ENCODE measurements at places on chromosomes 6 and 20. TPM values are rescaled to one million over a fixed set of nuclear protein-coding genes. Genes with fewer than 3 reads are reported as not detected.

Gene SEL1L2
- total RNA-seq, result not detected

Gene STX7
- 17.3 TPM for total RNA-seq

Gene SERINC3
- 48.4 TPM for total RNA-seq

Gene C6orf163
- 0.79 TPM for total RNA-seq

Gene ANGPT4
- total RNA-seq, result not detected

Gene FOXP4
- total RNA-seq, result 10.3 TPM

Gene SLCO4A1
- total RNA-seq, result 5.8 TPM

DNA sequence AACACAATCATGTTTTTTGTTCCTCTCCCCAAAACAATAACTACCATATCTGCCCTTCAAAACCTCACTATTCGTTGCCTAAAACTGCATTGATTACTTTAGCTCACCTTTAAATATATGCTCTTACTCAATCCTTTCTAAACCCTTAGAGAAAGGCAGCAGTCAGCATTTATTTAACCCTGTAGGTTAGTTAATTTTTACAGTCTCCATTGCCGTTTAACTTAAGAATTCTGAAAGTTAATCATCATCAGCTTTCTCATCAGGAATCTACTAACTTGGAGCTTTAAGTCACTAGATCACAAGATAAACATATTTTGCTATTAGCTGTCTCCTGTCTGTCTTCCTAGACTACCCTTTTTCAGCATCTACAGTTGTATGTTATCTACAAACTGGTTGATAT, 991.9 kb downstream of the EPHA7 start:
- H3K4me3 ChIP-seq, result no peak overlapping the region
- DNase-seq, result no peak
- H3K36me3 ChIP-seq, result no peaks in the 10 kb centered on the region

DNA sequence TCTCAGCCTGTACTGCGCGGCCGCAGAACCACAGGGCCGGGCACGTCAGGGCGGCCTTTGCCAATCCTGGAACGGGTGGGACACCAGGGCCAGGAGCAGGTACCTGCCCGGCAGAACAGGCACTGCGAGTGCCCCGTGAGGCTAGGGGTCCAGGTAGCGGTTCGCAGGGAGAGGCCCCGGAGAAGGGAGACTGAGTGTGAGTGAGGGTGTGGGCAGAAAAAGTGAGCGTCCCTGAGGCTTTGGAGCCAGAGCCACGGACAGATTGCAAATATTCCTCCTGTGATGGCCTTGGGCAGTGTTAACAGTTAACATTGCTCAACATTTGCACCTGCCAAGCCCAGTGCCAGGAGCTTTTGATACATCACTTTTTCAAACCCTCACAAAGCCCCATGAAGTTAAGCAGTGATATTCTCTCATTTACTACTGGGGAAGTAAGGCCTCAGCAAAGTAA, 491 bp downstream of the GNMT start:
- H3K4me3 ChIP-seq, result no peak overlapping the region
- no peaks in the 10 kb centered on the region for H3K36me3 ChIP-seq
- no peak overlapping the region for H3K27ac ChIP-seq
- no peaks in the 10 kb centered on the region for H3K27me3 ChIP-seq

DNA sequence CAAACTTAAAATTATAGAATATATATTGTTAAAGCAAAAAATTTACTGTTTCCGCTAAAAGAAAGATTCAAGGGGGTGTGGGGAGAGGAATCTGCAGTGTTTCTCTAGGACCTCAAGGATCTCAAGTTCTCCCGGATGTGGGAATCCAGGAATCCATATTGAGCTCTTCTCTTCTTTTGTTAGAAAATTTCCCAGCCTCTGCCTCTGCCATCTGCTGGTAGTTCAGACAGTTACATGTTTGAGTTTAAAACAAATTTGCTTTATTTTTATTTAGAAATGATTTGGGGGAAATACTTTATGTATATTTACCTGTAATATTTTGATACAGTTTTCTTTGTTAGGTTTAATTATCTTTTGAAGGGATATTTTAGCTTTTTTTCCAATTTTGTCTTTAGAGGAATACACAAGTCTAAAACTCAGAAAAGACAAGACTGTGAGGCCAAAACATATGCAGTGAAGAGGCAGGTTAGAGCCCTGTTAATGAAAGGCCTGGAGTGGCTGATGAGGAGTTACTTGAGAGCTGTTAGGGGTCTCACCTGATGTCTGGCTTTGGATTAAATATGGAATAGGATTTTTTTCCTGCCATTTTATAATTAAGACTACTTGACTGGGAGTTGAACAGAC, 268.8 kb downstream of the ARID1B start:
- no peak overlapping the region for H3K4me3 ChIP-seq
- no peaks in the 10 kb centered on the region for H3K36me3 ChIP-seq
- peaks cover 2% of the 10 kb centered on the region for H3K4me1 ChIP-seq
- H3K27ac ChIP-seq, result no peak overlapping the region
- DNase-seq, result peak; percentile 66

DNA sequence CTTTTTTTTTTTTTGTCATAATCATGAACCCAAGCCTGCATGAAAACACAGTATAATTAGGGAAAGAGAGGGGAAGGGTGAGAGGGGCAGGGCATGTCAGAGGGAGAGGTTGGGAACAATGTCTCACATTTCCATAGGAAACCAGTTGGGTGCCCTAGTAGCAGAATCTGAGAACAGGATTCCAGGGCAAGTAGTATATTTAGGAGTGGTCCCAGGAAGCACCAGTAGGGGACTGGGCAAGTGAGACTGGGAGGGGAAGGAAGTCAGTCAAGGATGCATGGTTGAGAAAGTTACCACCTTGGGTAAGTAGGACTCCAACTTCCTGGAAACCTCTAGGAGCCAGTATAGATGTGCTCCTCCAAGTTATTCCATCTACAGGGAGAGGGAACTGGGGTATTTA, 88.6 kb upstream of the MAFB start:
- H3K27me3 ChIP-seq, result peaks cover 9% of the 10 kb centered on the region
- H3K4me3 ChIP-seq, result no peak overlapping the region
- no peaks in the 10 kb centered on the region for H3K4me1 ChIP-seq
- no peaks in the 10 kb centered on the region for H3K36me3 ChIP-seq
- no peak for DNase-seq

DNA sequence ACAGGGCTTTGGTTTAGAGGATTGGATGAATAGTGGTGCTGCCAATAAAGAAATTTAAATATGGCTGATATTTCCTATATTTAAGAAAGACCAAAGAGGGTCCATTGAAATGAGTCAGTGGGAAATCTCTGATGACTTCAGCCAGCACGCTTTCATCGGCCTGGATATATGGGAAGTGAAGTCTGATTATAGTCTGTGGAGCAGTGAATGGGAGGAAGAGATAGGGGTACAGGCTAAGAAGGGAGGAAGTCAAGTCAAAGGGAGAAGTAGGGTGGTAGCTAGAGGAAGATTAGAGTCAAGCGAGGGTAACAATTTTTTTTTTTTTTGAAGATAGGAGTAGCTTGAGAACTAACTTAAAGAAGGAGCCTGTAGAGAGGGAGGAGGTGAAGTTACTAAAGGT, 22.7 kb downstream of the SLC16A10 start:
- no peak for DNase-seq
- peaks cover 5% of the 10 kb centered on the region for H3K4me1 ChIP-seq
- H3K36me3 ChIP-seq, result no peaks in the 10 kb centered on the region
- no peaks in the 10 kb centered on the region for H3K27me3 ChIP-seq

DNA sequence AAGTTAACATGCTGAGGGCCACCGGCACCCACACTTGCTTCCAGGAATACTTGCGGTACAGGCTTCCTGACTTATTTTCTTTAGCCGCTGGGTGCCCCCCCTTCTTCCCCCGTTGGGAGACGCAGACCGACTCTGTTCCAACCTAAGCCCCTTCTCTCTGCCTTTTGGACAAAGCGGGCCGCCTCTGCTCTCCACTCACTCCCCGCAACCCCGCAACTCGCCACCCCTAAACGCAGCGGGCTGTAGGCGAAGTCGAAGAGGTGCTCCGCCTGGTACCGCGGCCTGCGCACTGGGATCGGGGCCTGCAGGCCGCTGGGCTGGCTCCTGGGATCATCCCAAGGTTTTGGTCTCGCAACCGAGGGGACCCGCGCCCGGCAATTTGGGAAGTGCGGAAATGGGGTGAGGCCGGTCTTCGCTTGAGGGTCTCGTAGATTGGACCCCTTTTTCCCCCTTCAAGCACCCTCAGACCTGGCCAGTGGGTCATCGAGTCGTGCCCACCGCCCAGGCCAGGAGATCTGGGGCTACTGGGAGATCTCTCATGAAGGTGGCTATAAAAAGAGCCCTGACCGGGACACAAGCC, 4.7 kb upstream of the FOXF2 start:
- no peak for DNase-seq
- no peaks in the 10 kb centered on the region for H3K27me3 ChIP-seq
- H3K4me3 ChIP-seq, result no peak overlapping the region
- no peak overlapping the region for H3K27ac ChIP-seq

- H3K27me3 ChIP-seq, result no peaks in the 10 kb centered on the region
- no peak overlapping the region for H3K4me3 ChIP-seq
- H3K36me3 ChIP-seq, result peaks cover 65% of the 10 kb centered on the region
- H3K27ac ChIP-seq, result no peak overlapping the region
- no peak for DNase-seq
Measured at GRCh38 chr6:36204068-36204753, 7.7 kb downstream of the BRPF3 start.

DNA sequence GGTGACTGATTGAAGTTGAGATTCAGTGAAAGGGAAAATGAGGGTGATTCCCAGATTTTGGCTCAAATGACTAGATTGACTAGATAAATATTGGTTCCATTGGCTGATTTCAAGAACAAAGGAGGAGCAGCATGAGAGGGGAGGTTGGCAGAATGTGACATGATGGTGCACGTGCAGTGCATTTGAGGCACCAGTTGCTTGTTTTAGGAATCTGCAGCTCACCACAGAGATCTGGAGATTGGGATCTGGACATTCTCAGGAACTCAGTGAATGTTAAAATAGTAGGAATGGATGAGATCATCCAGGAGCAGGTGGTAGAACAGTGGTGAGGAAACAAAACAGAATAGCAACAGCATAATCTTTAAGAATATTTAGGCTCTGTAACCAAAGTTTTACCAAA, 496.3 kb downstream of the DHX35 start:
- peaks cover 13% of the 10 kb centered on the region for H3K4me1 ChIP-seq
- peak overlapping the region; percentile 32 for H3K27ac ChIP-seq
- no peaks in the 10 kb centered on the region for H3K36me3 ChIP-seq
- peak; percentile 54 for DNase-seq
- no peak overlapping the region for H3K4me3 ChIP-seq

- peaks cover 8% of the 10 kb centered on the region for H3K36me3 ChIP-seq
- no peak overlapping the region for H3K4me3 ChIP-seq
- H3K4me1 ChIP-seq, result peaks cover 42% of the 10 kb centered on the region
- DNase-seq, result no peak
- peak overlapping the region; percentile 61 for H3K27ac ChIP-seq
- H3K27me3 ChIP-seq, result no peaks in the 10 kb centered on the region
Measured at GRCh38 chr20:25220810-25221591, 25.5 kb downstream of the ENTPD6 start.

DNA sequence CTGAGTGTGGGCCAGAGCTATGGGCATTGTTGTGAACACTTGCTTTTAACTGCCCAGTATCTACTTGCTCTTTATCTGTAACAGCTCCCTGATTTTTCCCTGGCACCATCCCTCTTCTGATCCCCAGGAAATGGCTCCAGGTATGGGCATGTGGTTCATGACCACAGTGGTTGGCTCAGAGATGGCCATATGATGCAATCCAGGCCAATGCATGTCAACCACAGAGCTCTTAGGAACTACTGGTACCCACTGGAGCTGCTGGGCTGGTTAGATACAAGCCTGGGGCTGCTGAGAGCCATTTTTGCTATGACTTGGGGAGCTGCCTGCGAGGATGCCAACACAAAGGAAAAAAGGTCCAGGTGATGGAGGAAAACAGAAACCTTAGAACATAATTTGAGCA, 55.6 kb downstream of the KCNB1 start:
- H3K4me3 ChIP-seq, result no peak overlapping the region
- no peaks in the 10 kb centered on the region for H3K36me3 ChIP-seq
- H3K27me3 ChIP-seq, result no peaks in the 10 kb centered on the region
- no peak for DNase-seq
- H3K27ac ChIP-seq, result no peak overlapping the region
- H3K4me1 ChIP-seq, result peaks cover 4% of the 10 kb centered on the region

GRCh38 chr6:42239736-42240375, 22.2 kb upstream of the MRPS10 start:
- H3K27me3 ChIP-seq, result no peaks in the 10 kb centered on the region
- no peaks in the 10 kb centered on the region for H3K4me1 ChIP-seq
- H3K27ac ChIP-seq, result no peak overlapping the region
- H3K4me3 ChIP-seq, result no peak overlapping the region
- DNase-seq, result no peak
- H3K36me3 ChIP-seq, result no peaks in the 10 kb centered on the region

- H3K4me1 ChIP-seq, result 0 out of 2 replicates have a peak, but pooled peaks cover 3% of the 10 kb centered on the region
- DNase-seq, result no peak
- H3K4me3 ChIP-seq, result no peak overlapping the region
Measured at GRCh38 chr6:114172576-114173260, 170.1 kb downstream of the HS3ST5 start.

All from SJCRH30 (cell line).